ENCODE measurements at places on chromosomes 1 and 21. TPM values are rescaled to one million over a fixed set of nuclear protein-coding genes. Genes with fewer than 3 reads are reported as not detected.
A peak's percentile ranks its signal among the peaks of the same experiment; 100 is the strongest.

DNA sequence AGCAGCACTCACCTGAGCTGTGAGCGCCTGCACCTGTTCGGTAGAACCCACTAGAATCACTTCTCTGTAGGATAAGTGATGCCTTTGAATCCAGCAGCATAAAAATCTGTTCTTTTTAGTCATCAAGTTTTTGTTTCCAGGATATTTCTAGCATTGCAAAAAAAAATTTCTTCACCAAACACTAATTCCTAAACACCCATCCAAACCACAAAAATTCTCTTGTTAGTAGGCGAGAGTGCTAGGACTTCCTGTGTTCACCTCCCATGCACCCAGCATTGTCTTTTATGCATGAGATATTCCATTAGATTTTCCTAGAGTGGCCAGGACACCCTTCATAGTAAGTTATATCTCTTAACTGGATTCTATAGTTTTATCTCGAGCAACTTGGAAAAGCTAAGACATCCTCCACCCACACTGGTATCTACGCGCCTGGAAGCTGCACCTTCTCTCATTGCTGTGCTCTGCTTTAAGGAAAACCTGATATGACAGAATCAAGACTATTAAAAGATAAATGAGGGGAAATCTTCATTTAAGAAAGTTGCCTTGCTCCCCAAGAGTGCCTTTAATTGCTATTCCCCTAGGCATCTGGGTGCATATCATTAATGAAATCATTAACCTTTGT, 12.3 kb downstream of the SERTAD4 start:
- DNase-seq, result no peak

DNA sequence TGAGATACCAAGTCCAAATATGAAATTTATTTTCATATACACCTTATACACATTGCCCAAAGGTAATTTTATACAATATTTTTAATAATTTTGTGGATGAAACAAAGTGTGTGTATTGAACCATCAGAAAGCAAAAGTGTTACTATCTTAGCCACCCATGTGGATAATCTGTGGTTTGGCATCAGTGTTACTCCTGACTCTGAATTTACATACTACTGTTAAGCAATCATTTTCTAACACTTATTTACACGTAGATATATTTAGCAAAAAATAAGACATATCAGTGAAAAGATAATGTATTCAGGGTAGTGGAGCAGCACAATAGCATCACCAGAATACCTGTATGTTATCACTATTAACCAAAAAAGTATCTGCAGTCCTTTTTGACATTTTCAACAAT, 23.8 kb downstream of the DENND2D start:
- DNase-seq, result no peak

DNA sequence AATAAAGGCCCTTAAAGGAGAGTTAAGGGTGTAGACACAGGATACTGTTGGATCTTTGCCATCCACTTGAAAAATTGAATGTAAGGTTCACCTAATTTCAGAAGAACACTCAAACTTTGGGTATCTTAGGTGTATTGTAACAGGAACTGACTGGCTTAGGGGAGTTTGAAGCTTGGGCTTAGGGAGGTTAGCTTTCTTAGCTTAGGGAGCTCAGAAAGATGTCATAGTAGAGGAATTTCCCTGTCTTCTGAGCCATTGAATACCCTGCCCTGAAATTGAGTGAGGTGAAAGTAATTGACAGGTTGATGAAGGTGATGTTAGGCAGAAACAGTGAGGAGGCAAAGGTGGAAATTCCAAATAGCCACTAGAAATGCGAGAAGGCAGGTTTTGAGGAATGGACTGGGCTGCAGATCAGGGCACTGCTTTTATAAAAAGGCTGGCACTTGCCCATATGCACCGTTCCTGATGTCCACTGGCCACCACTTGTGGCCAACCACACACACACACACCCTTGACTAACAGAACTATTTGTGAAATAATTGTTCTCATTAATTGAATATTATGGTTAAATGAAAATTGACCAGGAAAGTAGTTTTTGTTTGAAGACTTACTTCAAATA, 16.5 kb downstream of the BACH1 start:
- no peak for DNase-seq

SELENOF gene
- 81.3 TPM for polyA plus RNA-seq

DNA sequence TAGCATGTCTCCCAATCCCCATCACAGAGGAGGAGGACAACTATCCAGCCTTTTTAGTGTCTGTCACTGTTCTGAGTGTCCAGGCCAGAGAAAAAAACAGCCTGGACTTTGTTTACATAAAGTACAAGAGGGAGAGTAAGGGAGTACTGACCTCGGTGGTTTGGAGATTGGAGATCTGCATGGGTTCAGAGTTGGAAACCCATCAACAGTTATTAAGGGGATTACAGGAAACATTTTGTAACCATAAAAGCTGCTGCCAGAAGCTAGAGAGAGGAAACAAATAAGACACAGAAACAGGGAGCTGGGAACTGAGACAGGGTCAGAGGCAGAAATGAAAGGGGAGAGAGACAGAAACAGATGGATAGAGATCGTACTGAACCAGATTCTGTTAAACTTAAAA, 131.5 kb upstream of the CTTNBP2NL start:
- DNase-seq, result no peak

DNA sequence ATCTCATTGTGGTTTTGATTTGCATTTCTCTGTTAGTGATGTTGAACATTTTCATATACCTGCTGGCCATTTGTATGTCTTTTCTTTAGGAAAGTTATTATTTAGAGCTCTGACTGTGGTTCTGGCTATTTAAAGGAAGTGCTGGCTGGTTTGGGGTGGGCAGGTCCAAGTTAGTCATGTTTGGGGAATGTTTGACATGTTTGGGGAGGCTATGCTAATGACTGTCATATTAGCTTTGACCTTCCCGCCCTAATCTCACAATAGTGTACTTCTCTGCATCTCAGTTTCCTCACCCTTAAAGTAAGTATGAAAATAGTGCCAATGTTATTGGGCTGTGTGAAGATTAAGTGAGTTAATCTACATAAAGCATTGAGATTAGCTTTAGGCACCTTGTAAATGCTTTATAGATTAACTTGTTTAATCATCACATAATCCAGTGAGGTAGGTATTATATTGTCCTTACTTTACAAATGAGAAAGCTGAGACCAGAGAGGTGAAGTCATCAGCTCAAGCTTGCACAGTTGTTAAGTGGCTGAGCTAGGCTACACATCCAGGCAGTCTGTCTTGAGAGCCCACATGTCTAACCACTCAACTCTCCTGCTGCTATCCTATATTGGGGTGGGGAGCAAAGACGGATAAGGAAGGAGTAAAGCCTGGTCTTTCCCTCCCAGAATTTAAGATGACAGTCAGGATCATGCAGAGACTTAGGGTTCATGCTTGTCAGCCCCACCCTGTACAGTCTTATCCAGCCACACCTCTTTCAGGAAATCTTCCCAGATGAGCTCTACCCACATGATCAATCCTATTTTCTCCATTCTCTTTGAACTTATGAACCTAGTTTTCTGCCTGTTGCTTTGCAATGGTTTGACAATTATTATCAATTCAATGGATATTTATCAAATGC, 22.8 kb upstream of the CRNN start:
- DNase-seq, result no peak

DNA sequence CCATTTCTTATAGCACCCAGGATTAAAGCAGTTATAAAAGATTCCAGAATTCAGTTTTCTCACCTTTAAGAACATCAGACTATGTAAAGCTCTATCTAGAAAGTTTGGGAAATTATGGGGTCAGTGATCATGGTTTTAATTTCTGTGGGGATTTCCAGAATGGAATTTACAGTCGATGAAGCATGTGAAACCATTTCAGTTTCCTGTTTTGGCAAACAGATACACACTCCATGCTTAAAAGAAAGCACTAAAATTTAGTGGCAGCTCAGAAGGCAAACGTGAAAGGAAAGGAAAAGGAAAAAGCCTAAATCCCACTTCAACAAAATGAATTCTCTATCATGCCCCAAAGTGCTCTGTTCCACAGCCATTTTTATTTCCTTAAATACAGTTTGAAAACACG, 60.4 kb downstream of the FYB2 start:
- DNase-seq, result no peak

GRCh38 chr1:37425221-37425620, 49.2 kb upstream of the ZC3H12A start:
- DNase-seq, result no peak

PADI4 gene
- not detected for polyA plus RNA-seq

GRCh38 chr1:84724128-84724860, 34.0 kb upstream of the SSX2IP start:
- no peak for DNase-seq

GRCh38 chr1:80369780-80370179, 1363.2 kb upstream of the ADGRL4 start:
- no peak for DNase-seq

DNA sequence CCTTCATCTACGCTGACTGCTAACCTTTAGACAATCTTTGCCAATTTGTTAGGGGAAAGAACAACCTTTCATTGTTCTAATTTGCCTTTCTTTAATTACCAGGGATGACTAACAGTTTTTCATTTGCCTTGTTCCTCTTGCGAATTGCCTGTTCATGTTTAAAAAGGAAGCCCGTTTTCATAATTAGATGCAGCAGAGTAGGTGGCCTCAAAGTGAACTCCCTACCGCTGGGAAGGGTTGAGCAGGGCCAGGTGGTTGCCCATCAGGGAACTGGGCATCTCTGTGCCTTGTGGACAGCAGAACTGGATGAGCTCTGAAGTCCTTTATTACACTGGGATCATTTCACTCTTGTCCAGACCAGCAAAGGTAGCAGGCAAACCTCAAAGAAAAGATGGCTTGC, 59.0 kb downstream of the HIVEP3 start:
- no peak for DNase-seq

DNA sequence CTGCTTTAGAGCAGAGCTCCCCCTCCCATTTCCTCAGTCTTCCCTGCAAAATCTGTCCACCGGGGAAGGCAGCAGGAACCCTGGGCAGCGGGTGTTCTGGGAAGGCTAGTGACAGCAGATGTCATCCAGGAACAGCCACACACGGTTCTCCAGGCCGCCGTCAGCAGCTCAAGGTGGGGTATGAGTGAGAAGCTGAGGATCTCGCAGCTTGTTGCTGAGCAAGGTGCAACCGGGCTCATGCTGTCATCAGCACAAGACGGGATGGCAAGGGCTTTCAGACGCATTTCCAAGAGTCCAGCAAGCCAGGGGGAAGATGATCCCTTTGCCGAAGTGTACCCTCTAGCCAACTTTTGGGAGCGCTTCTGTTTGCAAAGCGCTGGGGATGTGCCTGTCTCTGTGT, 23.0 kb upstream of the SPSB1 start:
- no peak for DNase-seq

SPATA45 gene
- polyA plus RNA-seq, result not detected

DNA sequence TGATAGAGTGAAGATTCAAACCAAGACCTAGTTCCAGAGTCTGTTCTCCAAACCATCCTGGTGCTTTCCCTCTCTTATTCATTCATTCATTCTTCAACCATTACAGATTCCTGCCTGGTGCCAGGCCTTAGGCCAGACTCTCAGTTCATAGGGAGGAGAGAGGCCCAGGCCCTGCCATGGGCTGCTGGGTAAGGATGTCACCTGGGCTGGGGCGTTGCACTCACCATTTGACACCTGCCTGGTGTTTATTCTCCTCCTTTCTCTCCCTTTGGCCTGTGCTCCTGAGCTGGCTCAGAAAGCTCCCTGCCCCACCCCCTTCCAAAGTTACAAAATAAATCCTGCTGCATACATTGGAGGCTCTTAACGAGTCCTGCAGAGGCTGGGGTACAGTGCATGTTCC, 549.8 kb downstream of the MATN1 start:
- no peak for DNase-seq

DNA sequence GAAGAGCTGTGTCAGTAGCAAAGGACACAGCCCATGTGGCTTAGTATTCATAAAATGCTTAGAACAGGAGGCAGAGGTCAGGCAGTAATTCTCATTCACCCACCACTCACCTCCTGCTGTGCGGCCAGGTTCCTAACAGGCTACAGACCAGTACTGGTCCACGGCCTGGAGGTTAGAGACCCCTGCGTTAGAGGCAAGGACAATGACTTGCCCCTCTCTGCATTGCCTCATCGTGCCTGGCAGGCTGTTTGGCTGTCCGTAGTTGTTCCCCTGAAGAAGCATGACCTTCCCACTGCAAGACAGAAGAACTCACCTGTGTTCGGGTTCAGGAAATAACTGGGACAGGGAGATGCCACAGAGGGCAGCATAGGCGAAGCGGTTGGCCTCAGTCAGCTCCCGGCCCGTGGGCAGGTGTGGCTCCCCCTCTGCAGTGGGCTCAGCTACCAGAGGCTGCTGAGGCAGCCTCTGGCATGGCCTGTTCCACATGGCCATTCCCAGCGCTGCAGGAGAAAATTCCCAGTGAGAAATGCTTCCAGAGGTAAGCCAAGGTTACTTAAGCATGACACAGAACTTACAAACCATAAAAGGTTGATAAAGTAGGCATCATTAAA, 19.3 kb downstream of the TMCO4 start:
- no peak for DNase-seq

GRCh38 chr21:20728691-20729090, 269.5 kb upstream of the NCAM2 start:
- DNase-seq, result no peak

GPR137B gene
- 7.8 TPM for polyA plus RNA-seq

DNA sequence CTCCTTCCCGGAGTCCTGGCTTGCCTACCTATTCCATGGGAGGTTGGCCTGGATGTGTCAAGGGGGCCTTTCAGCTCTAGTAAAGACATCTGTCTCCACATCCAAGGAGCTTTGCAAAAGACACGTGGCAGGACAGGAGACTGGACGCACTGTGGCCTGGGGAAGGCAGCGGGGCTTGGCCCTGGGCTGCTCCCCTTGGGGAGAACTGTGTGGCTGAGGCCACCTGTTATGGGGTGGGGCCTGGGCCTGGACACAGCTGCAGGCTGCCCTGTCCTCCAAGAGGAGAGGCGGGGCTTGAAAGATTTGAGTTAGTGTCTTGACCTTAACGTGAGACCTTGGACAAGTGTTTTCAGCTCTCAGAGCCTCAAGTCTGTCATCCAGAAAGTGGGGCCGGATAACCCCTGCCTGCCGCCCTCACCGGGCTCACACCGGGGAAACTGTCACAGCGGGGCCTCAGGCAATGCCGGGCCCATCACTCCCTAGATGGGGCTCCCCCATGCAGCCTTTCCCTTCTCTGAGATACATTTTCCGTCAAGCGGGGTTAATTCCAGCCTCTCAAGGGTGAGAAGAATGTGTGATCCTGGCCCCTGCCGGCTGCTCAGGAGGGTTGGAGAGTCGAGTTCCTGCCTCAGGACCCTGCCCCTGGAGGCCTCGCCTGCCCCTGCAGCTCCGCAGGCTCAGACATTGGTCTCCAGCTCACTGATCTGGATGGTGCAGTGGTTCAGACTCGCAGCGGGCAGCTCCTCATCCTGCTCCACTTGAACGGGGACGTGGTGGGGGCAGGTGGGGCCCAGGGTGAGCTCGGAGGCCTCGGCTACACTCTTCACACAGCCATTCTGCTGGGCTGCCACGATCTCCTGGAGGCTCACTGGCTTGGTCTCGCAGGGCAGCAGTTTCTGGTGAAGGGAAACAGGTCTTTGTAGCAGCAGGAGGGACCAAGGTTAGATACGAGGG, 25.6 kb downstream of the PODN start:
- no peak for DNase-seq

EPHA10 gene
- polyA plus RNA-seq, result not detected

DNA sequence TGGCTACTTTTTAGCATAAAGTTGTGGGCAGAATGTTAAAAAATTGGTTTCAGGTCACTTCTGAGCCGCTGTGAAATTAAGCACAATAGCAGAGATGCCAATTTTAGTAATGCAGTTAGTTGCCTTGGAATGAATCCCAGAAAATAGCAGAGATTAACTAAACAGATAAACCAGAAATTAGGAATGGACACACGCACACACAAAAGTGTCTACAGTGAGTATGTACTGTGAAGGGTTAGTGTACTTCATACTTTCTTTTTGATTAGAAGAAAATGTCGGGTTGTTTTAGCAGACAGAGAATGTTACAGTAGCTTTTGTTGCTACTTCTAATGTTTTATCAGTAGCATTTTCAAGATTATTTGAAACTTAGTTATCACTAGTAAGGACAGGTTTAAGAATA, 106.7 kb downstream of the LEPR start:
- DNase-seq, result peak; percentile 90

PLXNA2 gene
- 42.6 TPM for polyA plus RNA-seq
